ENCODE measurements at places on chromosomes 11 and 22.

GRCh38 chr11:103968685-103969084, 67.8 kb upstream of the DDI1 start:
- no peak for DNase-seq

DNA sequence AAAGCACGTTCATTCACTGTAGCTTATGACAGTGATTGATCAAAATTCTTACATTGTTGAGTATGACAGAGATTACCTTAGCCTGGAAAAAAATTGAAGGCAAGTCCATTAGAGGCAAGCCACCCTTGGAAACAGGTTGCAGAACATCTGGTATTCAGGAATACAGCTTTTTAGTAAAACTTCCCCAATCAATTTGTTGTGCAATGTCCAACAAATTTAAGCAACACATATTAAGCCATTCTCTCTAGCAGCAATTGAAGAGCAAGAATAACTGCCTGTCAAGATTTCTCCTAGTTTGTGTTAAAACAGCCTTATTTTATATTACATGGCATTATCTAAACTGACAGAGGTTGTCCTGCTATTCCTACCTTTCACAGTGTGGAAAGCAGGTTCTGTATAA, 37.0 kb downstream of the BCL2L13 start:
- DNase-seq: no peak

GRCh38 chr11:48079596-48079995, 99.2 kb downstream of the PTPRJ start:
- no peak for DNase-seq

DNA sequence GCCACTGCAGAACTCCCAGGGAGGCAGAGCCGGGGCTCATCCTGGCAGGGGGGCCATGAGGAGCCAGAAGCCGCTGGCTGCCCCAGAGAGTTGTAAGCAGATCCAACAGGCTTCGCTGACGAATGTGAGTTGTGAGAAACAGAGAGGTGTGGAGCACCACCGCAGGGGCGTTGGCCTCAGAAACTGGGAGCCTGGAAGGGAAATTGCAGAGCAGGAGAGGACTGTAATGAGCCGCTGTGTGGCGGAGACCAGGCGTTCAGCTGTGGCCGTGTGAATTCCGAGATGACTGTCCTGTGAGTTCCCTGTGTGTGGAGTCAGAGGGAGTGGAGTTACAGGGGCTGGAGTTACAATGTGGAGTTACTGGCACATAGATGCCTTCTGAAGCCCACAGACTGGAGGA, 27.7 kb upstream of the ETS1 start:
- DNase-seq: no peak

DNA sequence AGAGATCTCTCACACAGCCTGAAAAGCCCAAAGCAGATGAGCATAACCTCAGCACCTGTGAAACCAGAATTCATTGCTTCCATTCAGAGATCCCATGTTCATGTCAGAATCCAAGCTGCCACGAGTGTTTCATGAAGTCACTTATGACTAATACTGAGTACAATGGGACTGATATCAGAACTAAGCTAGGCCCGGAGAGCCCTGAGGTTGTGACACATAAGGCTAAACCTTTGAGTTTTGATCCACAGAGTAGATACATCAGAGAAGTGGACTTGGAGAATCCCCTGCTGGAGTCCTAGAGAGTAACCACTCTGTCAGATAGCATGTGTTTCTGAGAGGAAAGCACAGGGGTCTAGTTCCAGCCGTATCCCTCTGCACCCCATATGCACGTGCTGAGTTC, 890 bp upstream of the GLYATL1 start:
- DNase-seq: no peak

DNA sequence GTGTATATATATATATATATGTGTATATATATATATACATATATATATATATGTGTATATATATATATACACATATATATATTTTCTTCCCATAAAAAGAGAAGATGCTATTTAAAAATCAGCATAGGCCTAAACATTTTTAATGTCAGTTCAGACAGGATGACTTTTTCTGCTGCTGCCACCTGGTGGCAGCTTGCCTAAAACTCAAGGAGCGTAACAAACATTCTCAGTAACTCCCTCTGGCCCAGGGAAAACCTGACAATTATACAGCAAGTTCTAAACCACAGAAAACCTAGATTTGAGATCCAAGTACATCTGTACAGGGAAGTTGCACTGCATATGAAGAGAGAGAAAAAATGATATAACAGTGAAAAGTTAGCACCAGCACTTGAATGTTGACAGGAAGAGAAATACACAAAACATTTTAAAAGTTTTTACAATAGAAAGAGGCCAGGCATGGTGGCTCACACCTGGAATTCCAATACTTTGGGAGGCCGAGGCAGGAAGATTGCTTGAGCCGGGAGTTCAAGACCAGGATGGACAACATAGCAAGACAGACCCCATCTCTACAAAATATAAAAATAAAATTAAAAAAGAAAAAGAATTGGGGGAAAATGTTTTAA, 16.6 kb downstream of the OR8A1 start:
- peak; percentile 33 for DNase-seq

GRCh38 chr22:43745783-43746356, 66.2 kb downstream of the EFCAB6 start:
- no peak for DNase-seq

DNA sequence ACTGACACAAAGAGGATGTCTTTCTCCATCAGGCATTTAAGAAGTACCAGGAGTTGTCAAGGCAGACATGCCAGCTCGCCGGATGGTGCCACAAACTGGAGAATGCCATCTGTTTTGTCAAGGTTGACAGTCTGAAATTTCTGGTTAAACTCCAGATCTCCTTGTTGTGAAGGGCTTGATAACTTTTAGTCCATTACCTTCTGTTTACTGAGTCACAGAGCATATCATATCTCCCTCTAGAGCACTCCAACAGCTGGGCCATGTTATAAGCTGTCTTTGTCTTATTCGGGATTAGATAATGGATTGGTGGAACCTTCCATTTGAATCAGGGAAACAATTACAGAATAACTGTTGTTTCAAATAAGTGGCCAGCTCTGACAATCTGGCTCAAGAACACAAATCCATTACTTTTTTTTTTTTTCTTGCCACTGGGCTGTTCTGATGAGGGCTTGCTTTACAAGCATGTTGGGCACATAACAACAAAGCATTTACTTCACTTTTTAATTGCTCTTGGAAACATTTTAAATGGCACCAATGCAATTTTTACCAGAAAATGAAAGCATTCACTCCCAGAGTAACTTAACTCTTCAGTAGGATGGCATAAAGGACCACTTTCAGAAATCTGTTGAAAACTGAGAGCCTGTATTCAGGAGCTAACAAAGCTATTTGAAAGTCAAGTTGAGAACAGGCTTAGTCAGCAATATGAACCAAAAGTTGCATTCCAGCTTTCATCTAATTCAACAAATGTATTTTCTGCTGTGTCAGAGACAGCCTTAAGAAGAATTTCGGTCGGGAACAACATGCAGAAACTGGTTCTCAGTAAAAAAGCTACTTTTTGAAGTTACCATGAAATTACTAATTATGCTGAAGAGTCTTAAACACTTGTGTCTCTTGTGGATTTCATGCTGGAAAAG, 227.6 kb upstream of the PITPNB start:
- no peak for DNase-seq

DNA sequence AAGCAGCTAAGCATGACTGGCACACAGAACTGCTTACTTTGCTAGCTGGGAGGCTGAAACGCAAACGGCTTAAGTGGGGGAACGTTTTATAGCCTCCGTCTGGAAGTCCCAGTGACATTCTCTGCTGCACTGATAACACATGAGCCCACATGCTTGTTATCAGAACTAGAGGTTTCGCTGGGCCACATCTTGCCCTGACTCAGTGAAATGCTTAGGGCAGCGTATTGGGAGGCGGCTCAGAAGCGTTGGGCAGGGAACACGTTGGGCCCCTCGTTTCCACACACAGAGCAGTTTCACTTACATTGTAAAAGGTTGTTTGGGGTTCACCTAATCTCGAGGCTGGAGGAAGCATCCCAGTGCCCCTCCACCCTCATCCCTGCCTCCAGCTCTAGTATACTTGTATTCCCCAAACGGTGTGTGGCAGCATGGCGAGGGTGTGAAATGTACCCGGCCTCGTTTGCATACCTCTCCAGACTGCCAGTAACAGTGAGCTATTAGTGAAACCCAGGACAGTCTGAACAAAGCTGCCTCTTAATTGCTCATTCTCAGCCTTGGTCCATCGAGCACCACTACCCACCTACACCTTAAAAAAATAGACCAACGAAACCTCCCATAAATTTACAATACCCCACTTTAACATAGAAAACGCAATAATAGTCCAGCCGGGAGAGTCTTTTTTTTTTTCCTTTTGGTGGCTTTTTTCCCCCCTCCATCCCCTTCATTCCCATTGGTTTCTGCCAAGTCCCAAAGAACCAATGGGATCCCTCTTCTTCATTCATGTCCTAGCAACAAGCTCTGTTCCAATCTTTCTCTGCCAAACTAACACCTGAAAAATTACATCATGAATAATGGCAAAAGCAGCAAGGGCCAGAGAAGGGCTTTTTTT, 218.8 kb upstream of the SORL1-AS1 start:
- DNase-seq: peak; percentile 69

DNA sequence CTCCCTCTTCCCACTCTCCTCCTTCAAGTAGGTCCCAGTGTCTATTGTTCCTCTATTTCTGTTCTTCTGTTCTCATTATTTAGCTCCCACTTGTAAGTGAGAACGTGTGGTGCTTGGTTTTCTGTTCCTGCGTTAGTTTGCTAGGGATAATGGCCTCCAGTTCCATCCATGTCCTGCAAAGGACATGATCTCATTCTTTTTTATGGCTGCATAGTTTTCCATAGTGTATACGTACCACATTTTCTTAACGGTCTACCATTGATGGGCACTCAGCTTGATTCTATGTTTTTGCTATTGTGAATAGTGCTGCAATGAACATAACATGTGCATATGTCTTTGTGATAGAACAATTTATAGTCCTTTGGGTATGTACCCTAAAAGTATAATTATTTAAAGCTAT, 26.2 kb downstream of the C2CD3 start:
- no peak for DNase-seq

- DNase-seq: no peak
Observed at GRCh38 chr11:72421351-72421750, 13.0 kb downstream of the CLPB start.

GRCh38 chr11:12066799-12067508, 43.4 kb upstream of the MICAL2 start:
- peak; percentile 70 for DNase-seq

- DNase-seq: no peak
Observed at GRCh38 chr11:85464283-85464682, 162.9 kb downstream of the DLG2 start.

DNA sequence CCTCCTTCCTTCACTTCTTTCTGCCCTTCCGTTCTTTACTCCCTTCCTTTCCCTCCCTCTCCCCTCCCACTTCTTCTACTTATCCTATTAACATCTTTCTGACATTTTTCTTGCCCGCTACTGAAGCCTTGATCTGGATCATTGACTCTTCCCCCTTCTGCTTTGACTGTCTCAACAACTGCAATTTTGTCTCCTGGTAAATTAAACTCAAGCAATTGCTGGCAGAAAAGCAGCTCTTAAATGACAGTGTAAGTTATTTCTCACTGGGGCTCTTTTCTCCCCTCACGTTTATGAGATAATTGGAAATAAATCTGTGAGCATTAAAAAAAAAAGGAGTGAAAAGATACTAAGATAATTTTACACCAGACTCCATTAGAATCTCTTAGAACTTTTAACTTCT, 120.0 kb downstream of the SLC17A6 start:
- no peak for DNase-seq

GRCh38 chr22:41550952-41551491, 6.8 kb upstream of the POLR3H start:
- no peak for DNase-seq

DNA sequence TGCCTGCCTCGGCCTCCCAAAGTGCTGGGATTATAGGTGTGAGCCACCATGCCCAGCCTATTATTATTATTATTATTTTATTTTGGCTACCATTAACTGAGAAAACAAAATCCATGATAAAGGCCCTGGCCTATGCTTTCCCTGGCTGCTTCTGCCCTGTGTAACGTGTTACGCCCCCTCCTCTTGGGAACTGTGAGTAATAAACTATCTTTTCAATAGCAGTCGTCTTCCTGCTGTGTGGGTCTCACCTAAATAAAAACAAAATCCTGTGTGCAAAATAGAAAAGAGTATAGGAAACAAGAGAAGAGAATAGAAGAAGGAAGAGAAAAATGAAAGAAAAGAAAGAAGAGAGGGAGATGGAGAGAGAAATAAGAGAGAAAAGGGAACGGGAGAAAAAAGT, 237.0 kb downstream of the MIAT start:
- DNase-seq: no peak

DNA sequence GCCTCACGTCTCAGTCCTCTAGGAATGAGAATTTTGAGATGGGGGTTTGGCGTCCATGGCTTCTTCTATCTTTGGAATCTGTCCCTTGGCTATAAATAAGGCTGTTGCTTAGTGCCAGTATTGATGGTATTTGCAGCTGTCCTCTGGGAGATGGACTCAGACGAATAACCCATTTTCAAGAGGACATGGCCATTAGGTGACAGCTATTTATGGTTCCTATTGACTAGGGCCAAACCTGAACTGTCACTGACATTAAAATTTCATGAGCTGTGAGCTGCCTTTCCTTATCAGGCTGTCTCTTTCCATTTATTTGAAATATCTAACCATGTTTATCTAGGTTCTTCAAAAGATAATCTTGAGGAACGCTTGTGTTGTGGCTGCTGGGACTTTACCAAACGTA, 92.7 kb downstream of the NAV2 start:
- DNase-seq: no peak

DNA sequence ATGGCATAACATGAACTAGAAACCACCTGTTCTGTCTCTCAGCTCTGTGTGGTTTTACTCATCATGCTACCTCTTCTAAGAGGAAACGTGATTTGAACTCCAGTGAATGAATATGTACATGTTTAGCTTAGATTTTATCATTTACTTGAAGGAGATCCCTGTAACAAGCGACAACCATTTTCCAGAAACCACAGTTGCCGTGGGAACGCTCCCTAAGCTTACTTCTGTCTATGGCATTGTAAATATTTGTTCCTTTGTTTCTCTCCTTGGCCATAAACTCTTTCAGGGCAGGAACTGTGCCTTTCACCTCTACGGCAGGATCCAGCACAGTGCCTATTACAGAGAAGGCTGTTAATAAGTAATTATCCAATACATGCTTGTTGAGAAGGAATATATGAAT, 17.1 kb upstream of the TPH1 start:
- no peak for DNase-seq

- DNase-seq: no peak
Observed at GRCh38 chr11:6687876-6688275, 4.7 kb upstream of the MRPL17 start.

- no peak for DNase-seq
Observed at GRCh38 chr11:121067962-121068647, 32.9 kb upstream of the TECTA start.

DNA sequence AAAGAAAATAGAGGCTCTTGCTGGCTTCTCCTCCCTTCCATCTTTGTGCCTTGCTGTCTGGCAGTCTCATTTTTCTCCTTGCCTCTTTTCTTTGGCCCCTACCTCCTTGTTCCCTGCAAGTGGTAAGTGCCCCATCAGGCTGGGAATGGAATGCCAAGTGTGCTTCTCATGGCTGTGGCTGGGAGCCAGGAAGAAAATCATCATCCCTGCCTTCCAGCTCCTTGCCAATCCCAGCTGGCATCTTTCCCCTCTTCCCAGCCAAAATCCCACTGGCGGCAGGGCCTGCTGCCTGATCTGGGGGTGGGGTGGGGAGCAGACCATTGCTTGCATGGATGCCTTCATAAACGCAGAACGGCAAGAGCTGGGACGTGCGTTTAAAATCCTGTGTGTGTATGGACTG, 27.0 kb upstream of the SLC25A18 start:
- no peak for DNase-seq

All from renal cortex interstitium (tissue), 15 donors.